GM04503 (cell line): ENCODE measurements at places on chromosomes 7 and 10.
A peak's percentile ranks its signal among the peaks of the same experiment; 100 is the strongest.

GRCh38 chr7:37382546-37383088, 66.0 kb downstream of the ELMO1 start:
- no peak for DNase-seq

DNA sequence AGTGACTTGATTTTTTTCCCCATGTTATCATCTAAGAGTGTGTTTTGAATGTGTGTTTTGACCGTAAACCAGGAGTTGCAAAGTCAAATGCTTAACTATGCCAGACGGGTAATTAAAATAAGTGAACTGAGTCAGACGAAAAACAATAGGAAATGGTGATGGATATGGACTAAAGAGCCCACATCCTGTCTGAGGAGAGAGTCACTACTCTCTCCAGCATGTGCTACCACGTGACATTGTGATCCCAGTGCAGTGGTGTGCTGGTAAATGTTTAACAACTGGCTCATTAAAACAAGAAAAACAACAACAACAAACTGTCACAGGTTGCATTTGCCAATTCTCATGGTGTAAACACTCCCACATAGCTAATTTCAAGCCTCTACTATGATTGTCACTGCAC, 164.3 kb downstream of the SUGCT start:
- DNase-seq = peak; percentile 83

- DNase-seq = no peak
Observed at GRCh38 chr7:135714534-135715009, 13.4 kb downstream of the SLC13A4 start.

DNA sequence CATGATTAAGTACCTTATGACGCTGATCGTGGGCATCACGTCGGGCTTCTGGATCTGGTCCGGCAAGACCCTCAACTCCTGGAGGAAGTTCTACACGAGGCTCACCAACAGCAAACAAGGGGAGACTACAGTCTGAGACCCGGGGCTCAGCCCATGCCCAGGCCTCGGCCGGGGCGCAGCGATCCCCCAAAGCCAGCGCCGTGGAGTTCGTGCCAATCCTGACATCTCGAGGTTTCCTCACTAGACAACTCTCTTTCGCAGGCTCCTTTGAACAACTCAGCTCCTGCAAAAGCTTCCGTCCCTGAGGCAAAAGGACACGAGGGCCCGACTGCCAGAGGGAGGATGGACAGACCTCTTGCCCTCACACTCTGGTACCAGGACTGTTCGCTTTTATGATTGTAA, 2.5 kb downstream of the FZD1 start:
- DNase-seq = no peak
